ENCODE measurements at places on chromosomes 3 and 15.

DNA sequence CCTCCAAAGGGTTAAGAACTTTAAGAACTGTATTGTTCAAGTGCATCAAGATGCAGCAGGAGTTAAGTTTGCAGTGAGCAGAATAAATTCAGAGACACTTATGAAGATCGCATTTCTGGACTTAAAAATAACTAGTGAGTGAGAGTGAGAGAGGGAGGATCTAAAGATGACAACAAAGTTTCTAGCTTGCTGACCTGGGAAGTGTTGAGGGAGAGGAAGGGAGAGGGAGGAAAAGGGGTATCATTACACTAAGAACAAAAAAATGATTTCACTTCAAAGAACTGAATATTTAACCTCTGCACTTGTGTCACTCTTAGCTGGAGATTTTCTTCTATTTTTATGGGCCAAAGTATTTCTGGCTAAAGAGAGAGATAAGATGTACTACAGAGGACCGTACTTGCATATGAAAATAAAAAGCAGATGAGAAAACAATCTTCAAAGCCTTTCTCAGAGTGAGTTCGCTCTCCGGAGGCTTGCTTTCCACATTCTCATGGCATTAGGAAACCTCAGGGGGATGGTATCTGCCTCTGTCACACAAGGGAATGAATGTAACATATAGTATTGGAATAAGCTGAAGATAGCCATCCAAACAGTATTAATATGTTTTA, 91.4 kb upstream of the TJP1 start:
- no peak for DNase-seq

DNA sequence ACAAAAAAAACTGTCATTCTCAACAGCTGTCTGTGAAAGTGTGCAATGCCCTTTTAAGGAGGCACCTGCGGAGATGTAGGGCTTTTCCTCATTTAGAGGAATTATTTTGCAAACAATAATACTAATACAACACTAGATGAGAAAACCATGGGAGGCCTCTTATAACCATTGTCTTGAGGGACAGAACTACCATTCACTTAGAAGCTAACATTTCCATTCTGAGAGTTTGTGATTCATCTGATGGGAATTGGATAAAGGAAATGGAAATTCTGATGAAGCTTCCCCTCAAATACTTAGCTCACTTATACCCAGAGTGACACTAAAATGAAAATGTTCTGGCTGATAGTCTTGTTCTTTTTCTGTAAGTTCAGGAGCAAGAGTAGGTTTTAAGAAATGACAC, 147.7 kb downstream of the CADPS start:
- DNase-seq = no peak

GRCh38 chr15:66619152-66619903, 53.5 kb upstream of the LCTL start:
- DNase-seq = no peak

DNA sequence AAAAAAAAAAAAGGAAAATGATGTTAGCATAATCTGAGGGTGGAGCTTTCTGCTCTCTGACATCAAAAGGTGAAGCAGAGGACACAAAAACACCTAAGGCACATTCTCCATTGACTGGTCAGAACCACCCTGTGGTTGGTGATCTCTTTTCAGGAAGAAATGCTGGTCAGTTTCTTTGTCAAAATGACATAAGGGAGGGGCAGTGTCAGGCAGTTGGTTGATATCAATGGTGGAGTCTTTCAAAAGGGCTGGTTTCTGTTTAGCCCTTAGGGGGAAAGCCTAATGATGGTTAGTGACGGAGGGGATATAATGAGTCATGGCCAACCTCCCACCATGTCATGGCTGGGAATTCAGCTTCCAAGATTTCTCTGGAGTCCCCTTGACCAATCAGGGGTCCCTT, 185.9 kb upstream of the GBE1 start:
- DNase-seq = no peak

GRCh38 chr3:134437211-134437752, 48.5 kb downstream of the ANAPC13 start:
- no peak for DNase-seq

DNA sequence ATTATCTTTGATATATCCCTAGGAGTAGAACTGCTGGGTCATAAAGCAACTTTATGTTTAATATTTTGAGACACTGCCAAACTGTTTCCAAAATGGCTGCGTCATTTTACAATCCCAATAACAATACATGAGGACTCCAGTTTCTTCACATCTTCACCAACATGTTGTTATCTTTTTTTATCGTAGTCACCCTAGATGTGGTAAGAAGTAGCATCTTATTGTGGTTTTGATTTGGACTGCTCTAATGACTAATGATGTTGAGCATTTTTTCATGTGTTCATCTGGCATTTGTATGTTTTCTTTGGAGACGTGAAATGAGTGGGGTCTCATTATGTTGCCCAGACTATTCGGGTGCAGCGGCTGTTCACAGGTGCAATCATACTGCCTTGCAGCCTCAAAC, 83.8 kb downstream of the MAP4 start:
- DNase-seq = no peak

- no peak for DNase-seq
These were observed 610 bp downstream of the MAP4 start for GRCh38 chr3:48015431-48016180.

- DNase-seq = no peak
These were observed 301.4 kb upstream of the TGFBR2 start for GRCh38 chr3:30305021-30305420.

DNA sequence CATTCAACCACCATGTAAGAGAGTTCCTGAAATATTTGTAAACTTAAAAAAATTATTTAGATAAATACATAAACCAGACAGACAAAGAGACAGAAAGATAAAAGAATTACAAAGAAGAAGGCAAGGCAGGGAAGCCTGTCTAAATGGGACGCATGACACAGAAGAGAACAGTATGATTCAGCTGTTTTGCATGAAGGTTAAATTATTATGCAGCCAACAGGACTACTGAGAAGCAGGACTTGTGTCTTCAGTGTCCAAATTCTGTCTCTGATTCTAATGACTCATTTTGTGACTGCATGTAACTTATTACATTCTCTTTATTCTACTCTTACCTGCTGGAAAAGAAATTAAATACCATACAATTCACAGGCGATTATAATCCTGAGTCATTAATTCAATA, 340.4 kb upstream of the KCNMB2 start:
- no peak for DNase-seq

DNA sequence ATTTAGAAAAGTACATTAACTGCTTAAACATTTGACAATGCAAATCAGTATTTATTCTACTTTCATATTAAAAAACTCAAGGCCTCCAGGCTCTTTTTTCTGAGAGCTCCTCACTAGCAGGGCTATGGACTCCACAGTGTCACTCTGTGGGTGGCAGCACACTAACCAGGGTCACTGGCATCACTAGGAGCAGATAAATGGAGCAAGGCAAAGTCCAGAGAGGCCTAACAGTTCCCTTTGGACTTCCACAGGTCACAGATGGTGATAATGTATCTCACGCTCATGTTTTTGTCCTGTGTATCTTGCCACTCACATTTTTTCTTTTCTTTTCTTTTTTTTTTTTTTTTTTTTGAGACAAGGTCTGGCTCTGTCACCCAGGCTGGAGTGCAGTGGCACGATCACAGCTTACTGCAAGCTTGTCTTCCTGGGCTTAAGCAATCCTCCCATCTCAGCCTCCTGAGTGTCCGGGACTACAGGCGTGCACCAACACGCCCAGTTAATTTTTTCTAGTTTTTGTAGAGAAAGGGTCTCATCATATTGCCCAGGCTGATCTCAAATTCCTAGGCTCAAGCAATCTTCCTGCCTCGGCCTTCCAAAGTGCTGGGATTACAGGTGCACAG, 7.8 kb downstream of the SPG21 start:
- DNase-seq = no peak

- DNase-seq = peak; percentile 63
These were observed 19.2 kb downstream of the ATRIP start for GRCh38 chr3:48465531-48466378.

DNA sequence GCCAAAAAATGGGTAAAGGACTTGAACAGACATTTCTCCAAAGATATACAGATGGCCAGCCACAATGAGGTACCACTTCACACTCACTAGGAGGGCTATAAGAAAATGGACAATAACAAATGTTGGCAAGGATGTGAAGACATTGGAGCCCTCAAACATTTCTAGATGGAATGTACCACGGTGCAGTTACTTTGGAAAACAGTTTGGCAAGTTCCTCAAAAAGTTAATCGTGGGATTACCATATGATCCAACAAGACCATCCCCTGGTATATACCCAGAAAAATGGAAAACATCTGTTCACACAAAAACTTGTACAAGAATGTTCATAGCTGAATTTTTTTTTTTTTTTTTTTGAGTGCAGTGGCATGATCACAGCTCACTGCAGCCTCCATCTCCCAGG, 15.9 kb upstream of the HRH1 start:
- DNase-seq = no peak

DNA sequence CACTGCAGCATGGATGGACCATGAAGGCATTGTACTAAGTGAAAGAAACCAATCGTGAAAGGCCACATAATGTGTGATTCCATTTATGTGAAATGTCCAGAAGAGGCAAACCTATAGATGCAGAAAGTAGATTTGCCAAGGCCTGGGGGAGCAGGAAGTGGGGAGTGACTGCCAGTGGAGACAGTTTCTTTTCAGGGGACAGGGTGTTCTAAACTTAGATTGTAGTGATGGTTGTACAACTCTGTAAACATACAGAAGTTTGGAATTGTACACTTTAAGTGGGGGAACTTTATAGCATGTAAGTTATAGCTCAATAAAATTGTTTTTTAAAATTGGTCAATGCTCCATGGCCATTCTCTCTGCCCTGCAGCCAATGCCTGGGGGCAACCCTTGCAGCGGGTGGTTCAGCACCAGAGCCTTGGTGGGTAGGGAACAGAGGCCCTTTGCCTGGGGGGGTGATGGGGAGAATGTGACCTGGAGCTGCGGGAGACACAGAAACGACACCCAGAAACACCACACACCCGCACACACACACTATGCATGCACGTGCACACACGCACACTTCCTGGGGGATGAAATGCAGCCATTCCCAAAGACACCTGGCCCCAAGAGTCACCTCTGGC, 43.1 kb downstream of the DNAJB8 start:
- no peak for DNase-seq

- DNase-seq = no peak
These were observed 63.6 kb upstream of the MEF2A start for GRCh38 chr15:99502182-99502581.

DNA sequence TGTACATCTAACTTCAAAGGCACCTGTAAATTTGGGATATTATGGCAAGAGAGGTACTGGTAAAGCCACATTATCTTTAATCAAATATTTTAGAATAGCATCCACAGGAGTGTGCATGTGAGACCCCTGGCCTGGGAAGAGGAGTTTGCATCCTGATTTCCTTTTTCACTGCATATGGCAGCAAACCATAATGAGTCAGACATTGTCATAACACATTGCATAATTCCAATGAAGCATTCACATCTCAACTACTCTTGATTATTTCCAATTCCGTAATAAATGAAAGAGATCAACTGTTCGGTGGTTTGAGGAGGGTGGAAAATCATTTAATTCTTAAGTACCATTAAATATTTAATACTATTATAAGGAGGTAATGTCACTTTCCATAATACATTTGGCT, 215.0 kb downstream of the MECOM start:
- DNase-seq = no peak

DNA sequence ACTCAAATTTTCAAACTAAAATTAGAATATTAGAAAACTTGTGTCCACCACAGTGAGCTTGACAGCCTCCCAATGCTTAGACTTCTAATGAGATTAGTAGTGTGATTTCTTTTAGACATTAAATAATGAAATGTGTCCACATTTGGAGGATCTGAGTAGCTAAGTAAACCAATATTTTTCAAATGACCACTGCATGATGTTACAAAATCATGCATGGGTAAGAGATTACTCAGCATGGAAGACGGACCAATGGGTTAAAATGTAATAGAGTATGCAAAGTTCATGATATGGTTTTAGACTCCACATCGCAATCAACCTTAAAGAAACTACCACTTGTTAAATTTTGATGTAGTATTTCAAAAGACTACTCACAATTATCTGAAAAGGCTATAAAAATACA, 130.6 kb downstream of the IMPG2 start:
- DNase-seq = no peak

DNA sequence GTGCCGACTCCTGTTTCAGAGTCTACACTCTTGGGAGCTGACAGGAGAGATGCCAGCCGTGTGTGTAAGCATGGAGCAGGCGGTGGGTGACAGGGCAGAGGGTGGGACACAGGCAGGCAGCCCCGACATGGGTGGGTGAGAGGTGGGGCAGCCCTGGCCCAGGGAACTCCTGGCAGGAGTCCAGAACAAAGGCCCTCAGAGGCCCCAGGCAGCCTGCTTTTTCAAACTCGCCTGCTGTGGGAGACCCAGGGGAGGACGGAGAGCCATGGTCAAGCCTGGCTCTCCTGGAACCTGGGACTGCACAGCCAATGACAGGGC, 29.3 kb upstream of the SLC41A3 start:
- DNase-seq = no peak

DNA sequence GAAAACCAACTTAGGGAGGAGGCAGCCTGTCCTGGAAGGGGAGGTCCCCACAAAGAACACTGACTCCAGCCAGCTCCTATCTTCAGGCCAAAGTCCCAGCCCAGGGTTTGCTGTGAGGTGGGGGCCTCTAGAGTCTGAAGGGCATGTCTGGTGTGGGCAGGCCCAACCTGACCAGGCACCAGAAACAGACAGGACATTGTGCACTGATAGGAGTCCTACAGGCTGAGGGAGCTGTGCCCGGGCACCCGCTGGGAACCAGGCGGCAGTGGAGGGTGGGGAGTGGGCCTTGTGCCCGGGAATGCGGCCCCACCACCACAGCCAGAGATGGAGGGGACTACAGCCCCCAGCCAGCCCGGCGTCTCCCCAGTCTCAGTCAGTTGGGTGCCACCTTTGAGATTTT, 161.4 kb downstream of the WNT7A start:
- DNase-seq = no peak

GRCh38 chr3:11593318-11594034, 50.2 kb downstream of the VGLL4 start:
- DNase-seq = no peak

GRCh38 chr3:8509961-8510360, 8.3 kb downstream of the LMCD1 start:
- DNase-seq = no peak

DNA sequence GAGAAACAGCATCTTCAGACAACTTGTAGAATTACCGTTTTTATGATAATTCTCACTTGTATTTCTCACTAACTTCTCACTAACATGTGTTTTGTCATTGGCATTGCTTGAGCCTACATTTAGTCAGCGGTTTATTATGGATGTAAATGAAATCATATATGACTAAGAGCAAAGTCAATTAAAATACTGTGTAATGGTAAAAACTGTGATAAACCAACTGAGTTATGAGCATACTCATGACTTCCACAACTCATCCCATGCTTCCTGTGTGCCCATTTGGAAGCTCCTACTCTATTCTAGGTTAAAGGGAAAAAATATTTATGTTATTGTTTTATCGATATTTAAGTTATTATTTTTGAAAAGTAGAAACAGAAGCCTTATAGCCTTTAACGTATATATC, 12.8 kb downstream of the PXK start:
- DNase-seq = no peak
